Naive B cell (primary cell): ENCODE measurements at places on chromosomes 5 and 9. TPM values are rescaled to one million over a fixed set of nuclear protein-coding genes. Genes with fewer than 3 reads are reported as not detected.
A peak's percentile ranks its signal among the peaks of the same experiment; 100 is the strongest.

The TAF11L4 gene
- polyA plus RNA-seq: not detected

The OSMR gene
- polyA plus RNA-seq: 0.05 TPM

DNA sequence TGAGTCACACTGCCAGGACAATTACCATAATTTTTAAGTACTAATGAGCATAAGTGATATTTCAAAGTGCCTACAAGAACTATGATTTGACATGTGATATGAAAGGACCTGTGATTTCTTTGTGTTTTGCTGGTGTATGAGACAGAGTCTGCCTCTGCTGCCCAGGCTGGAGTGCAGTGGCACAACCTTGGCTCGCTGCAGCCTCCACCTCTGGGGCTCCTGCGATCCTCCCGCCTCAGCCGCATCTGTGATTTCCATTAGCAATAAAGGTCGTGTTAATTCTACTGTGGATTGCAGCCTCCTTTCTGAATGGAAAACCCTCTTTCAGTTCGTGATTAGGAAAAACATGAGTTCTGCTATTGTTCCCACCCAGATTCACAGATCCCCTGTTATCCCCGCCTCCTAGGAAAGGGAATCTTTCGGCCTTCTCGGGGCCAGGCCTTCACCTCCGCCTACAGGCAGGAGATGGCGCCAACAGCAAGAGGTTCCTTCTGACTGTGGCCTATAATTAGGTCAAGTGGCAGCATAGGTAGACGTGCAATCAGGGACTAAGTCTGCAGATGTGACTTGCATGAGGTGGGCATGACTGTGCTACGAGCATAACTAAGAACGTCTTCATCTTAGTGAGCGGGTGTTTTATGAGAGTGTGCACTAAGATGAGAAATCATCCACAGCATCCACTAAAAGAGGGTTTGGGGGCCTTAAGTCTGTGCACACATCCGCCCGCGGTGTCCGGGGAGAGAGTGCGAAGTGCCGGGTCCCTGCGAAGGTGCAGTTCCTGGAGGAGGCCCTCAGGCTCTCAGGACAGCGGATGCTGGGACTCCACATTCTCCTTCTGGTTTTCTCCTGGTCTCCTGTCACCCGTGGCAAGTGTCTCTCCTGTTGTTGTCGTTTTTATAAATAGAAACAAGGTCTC, 23.1 kb downstream of the TRIM7 start:
- no peak overlapping the region for H3K27ac ChIP-seq
- DNase-seq: peak; percentile 64
- H3K36me3 ChIP-seq: no peaks in the 10 kb centered on the region
- peaks cover 23% of the 10 kb centered on the region for H3K4me1 ChIP-seq

DNA sequence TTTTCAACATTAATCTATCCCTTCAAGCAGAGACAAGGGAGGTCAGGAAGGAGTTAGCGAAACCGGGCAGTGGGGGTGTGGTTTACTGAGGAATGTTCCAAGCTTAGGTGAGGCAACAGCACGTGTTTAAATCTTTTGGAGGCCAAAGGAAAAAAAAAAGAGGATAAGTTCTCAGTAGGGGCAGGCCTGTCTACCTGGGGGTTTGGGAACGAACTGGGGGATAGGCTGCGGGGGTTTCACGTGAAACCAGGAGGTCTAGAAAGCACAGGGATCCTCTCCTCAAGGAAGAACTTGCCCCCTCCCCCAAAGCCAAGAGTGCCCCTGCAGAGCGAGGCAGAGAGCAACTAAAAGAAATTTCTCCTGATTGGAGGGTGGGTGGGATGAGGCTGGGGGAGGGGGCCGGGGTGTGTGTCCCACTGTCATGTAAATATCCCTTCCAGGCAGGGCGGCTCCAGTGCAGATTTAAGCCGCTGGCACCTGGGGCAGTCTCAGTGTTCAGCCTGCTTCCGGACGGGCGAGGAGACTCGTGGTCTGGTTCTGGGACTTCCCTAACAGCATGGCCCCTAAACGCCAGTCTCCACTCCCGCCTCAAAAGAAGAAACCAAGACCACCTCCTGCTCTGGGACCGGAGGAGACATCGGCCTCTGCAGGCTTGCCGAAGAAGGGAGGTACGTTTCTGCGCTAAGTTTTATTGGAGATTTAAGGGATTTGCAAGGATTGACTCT, 5.5 kb upstream of the SET start:
- peak overlapping the region; percentile 100 for H3K4me3 ChIP-seq
- peak overlapping the region; percentile 99 for H3K27ac ChIP-seq
- H3K36me3 ChIP-seq: peaks cover 4% of the 10 kb centered on the region
- no peaks in the 10 kb centered on the region for H3K27me3 ChIP-seq
- peak; percentile 72 for DNase-seq

DNA sequence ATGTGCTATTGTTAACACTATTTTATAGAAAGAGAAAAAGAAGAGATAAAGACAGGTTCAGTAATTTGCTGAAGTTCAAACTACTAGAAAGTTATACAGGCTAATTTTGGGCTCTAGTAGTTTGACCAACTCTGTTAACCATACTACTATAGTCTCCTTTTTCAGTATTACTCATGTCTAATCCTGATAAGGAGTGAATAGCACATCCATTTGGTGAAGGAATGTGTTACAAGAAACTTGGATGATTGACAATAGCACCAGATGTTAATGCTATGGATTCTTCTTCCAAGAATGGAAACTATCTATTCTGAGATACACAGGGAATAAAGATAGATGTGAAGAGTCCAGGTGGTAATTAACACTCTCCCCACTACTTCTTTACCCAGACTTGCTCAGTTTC, 677.3 kb downstream of the PRELID2 start:
- DNase-seq: no peak
- no peaks in the 10 kb centered on the region for H3K36me3 ChIP-seq
- H3K4me3 ChIP-seq: no peak overlapping the region
- H3K4me1 ChIP-seq: no peaks in the 10 kb centered on the region
- H3K27me3 ChIP-seq: no peaks in the 10 kb centered on the region
- H3K27ac ChIP-seq: no peak overlapping the region

The HTR4 gene
- polyA plus RNA-seq: not detected

DNA sequence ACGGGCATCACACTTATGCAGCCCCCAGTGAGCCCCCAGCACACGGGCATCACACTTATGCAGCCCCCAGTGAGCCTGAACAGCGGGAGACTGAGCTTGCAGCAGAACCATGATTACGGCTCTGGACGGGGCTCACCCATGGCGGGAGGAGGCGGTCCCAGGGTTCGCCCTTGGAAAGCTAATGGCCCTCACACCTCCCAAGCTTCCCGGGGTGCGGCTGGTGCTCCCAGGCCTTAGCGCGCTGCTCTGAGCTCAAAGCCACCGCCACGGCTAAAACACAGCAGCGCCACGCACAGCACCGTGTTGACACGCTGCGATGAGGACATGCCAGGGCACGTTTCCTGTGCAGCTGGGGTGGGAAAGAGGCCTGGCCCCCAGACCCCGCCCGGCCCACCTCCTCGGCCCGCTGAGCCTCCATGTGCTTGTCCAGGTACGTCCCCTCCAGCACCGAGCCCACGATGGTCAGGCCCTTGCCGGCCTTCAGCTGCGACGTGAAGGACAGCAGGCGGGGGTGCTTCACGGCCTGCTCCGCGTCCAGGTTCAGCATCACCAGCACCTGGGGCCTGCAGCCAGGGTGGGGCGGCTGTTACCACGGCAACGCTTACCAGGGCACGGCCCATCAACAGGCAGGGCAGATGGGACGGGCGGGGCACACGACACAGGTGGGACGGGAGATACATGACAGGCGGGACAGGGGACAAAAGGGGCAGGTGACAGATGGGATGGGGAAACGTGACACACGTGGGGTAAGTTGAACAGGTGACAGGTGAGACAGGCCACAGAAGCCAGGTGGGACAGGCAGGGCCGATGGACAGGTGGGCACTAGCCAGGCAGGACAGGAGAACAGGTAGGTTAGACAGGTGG, 38.4 kb downstream of the SLC12A7 start:
- no peak overlapping the region for H3K4me3 ChIP-seq
- peaks cover 3% of the 10 kb centered on the region for H3K4me1 ChIP-seq
- DNase-seq: no peak
- H3K27ac ChIP-seq: no peak overlapping the region
- H3K27me3 ChIP-seq: no peaks in the 10 kb centered on the region
- H3K36me3 ChIP-seq: no peaks in the 10 kb centered on the region

DNA sequence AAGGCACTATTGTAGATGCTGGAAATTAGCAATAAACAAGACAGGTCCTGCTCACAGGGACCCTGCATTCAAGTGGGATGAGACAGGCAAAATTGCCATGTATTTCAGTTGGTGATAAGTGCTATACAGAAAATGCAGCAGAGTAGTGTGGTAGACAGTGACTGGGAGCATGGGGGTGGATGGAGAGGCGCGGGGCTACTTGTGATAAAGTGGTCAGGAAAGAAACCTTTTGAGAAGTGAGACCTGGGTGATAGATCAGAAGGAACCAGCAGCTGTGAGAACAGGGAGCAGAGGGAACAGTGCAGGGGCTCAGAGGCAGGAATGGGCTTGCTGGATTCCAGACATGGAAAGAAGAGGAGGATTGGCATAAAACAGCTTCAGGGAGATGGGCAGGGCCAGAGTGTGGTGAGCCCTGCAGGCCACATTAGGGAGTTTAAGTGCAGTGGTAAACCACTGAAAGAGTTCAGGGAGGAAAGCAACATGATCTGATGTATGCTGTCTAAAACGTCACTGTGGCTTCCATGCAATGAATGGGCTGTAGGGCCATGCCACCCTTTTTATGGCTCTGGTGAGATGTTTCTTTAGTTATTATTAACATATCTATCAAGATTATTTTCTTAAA, 7.3 kb downstream of the CRHBP start:
- H3K4me1 ChIP-seq: no peaks in the 10 kb centered on the region
- H3K27me3 ChIP-seq: peaks cover 11% of the 10 kb centered on the region
- H3K4me3 ChIP-seq: no peak overlapping the region
- H3K36me3 ChIP-seq: no peaks in the 10 kb centered on the region
- DNase-seq: no peak

The LRSAM1 gene
- 8.2 TPM for polyA plus RNA-seq

DNA sequence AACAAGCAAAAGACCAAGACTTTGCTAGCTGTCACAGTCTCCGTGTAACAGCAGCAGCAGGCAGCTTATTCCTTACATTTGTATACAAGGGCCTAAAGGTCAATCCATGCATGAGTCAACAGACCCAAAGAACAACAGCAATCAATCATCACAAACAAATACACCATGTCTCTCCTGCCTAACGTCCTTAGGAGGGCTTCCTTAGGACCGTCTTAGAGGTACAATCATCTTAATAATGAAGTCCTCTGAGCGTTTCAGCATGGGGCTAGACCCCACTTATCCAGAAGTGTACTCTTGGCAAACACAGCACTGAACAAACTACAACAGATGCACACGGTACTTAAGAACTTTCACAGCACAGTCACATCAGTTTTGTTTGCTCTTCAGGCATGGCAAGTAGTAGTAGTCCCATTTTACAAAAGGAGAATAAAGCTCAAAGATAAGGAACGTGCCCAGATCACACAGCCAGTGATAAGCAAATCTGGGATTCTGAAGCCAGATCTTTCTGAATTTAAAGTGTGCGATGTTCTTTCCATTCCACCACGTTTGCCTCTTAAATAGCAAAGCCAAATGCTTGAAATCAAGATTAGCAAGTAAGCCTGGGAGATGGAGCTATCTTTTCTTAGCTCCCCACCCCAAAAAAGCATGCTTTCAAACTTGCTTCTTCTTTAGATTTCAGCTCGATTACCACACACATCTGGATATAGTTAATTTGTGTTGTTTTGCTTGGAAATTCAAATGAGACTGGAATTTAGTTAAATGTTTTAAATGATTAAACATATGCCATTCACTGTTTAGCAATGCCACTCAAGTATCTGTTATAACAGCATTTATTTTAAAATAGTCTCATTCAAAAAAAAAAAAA, 24.2 kb downstream of the PSMB7 start:
- H3K27me3 ChIP-seq: no peaks in the 10 kb centered on the region
- H3K4me1 ChIP-seq: peaks cover 31% of the 10 kb centered on the region
- peak overlapping the region; percentile 81 for H3K27ac ChIP-seq
- no peaks in the 10 kb centered on the region for H3K36me3 ChIP-seq
- DNase-seq: no peak

The ANKRD20A1 gene
- polyA plus RNA-seq: not detected

DNA sequence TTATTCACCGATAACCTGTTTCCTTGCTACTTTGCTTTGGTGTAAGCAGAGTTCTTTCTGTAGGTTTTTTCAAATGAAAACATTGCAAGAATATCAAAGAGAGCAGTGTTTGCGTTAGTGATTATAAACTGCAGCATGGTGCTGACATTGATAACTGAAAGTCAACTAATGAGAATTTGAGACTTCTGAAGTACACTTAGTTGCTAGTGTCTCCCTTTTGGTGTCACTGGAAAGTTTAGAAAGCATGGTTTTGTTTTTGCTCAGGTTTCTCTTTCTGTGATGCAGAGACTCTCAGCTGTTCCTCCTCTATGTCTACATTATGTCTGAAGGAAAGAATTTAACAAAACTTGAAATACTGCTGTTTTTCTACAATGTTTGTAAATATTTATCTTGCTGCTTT, 80.2 kb upstream of the ZNF169 start:
- H3K27ac ChIP-seq: peak overlapping the region; percentile 29
- H3K4me3 ChIP-seq: no peak overlapping the region
- peaks cover 6% of the 10 kb centered on the region for H3K36me3 ChIP-seq

GRCh38 chr5:152547202-152547601, 142.1 kb upstream of the NMUR2 start:
- no peak for DNase-seq
- no peaks in the 10 kb centered on the region for H3K4me1 ChIP-seq
- no peak overlapping the region for H3K4me3 ChIP-seq
- peaks cover 10% of the 10 kb centered on the region for H3K27me3 ChIP-seq
- H3K27ac ChIP-seq: no peak overlapping the region

The ZNF454 gene
- polyA plus RNA-seq: not detected

- H3K4me3 ChIP-seq: no peak overlapping the region
- H3K27me3 ChIP-seq: no peaks in the 10 kb centered on the region
- H3K36me3 ChIP-seq: no peaks in the 10 kb centered on the region
- DNase-seq: no peak
- no peak overlapping the region for H3K27ac ChIP-seq
Observed at GRCh38 chr5:29263915-29264351, 1929.6 kb upstream of the CDH6 start.

GRCh38 chr5:1010181-1010510, 1.5 kb downstream of the NKD2 start:
- peak overlapping the region; percentile 63 for H3K4me3 ChIP-seq
- peaks cover 61% of the 10 kb centered on the region for H3K27me3 ChIP-seq
- H3K27ac ChIP-seq: no peak overlapping the region
- peaks cover 8% of the 10 kb centered on the region for H3K36me3 ChIP-seq

GRCh38 chr5:98069876-98070512, 703.5 kb upstream of the RGMB start:
- no peak overlapping the region for H3K4me3 ChIP-seq
- no peak overlapping the region for H3K27ac ChIP-seq
- no peaks in the 10 kb centered on the region for H3K36me3 ChIP-seq
- H3K27me3 ChIP-seq: no peaks in the 10 kb centered on the region

DNA sequence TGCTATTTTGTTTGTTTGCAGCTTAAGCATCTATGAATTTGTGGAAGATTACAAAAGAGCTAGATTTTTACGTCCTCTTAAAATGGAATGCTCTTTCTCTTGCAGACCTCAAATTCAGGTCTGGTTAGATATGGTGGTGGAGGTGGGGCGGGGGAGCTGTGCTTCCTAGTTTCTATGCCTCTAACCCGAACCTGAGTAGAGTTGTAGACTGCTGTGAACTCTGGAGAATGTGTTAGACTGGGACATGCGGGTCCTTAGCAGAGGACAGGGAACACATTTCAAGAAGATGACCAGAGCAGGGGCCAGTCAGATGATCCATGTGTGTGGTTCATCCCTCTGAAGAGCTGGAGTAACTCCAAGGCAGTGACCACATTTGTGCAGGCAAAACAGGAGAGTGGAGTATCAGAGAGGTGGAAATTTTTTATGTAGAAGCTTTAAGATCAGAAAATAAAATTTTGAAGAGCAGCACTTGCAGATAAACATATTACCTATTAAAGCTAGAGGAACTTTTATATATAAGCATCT, 154.9 kb downstream of the FAM174A start:
- H3K27ac ChIP-seq: no peak overlapping the region
- no peaks in the 10 kb centered on the region for H3K36me3 ChIP-seq
- no peaks in the 10 kb centered on the region for H3K4me1 ChIP-seq
- DNase-seq: no peak
- no peaks in the 10 kb centered on the region for H3K27me3 ChIP-seq
- no peak overlapping the region for H3K4me3 ChIP-seq
